Kidney (tissue), 22 donors: ENCODE measurements at places on chromosomes 6 and 20.

DNA sequence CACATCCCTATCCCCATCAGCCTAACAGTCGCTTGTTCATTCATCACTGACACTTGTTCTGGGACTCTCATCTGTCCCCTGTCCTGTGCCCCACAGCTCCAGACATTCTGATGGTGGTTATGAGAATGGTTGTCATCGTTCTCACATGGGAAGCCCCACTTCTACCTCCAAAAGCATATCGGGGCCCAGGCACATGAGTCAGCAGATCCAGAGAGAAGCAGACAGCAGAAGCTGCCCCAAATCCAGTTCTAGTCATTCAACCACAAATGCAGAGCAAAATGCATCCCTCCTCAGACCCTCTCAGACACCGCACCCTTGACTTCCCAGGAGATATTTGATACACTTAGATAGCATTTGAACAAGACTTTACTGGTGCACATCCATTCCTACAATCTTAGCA is 106.0 kb downstream of the FOXF2 start:
- no peak overlapping the region for H3K27ac ChIP-seq
- no peaks in the 10 kb centered on the region for H3K36me3 ChIP-seq
- no peak for DNase-seq
- no peaks in the 10 kb centered on the region for H3K27me3 ChIP-seq

DNA sequence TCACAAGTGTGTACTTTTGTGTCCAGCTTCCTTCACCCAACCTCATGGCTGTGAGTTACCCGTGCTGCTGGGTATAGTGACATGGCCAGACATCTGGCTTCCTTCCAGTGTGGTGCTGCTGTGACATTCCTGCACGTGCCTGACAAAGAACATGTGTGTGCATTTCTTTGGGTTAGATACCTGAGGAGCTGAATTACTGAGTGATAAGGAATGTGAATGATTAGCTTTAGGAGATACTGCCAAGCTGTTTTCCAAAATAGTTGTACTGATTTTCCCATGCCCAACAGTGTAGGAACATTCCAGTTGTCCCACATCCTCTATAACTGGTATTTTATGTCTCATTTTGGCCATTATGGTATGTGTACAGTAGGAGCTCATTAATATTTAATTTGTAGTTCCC is 132.5 kb downstream of the PREX1 start:
- no peaks in the 10 kb centered on the region for H3K27me3 ChIP-seq
- DNase-seq = peak; percentile 26

DNA sequence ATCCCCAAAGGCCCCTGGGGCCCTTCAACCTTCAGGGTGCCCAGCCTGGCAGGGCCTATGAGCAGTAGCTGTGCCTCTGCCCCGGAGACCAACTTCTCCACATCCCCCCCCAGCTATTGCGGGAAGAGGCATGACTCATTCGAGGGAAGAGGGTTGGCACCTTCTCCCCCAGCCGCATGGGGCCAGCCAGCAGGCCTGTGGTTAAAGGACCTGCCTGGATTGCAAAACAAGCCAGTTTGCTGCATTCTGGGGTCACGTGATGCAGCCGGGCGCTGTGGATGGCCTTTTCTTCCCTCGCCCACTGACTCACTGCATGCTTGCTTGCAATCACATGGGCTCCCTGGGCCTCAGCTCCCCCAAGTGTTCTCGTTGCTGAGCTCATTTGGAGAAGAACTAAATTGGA is 182.5 kb downstream of the MAFB start:
- H3K4me3 ChIP-seq = no peak overlapping the region
- H3K36me3 ChIP-seq = no peaks in the 10 kb centered on the region

GRCh38 chr6:35724471-35724870 is 12.4 kb upstream of the ARMC12 start:
- H3K4me1 ChIP-seq = no peaks in the 10 kb centered on the region
- no peak overlapping the region for H3K4me3 ChIP-seq
- no peak overlapping the region for H3K27ac ChIP-seq
- no peaks in the 10 kb centered on the region for H3K36me3 ChIP-seq
- DNase-seq = no peak
